A549 treated with Mapracorat at 1 μM for 4 hours (cell line): ENCODE measurements at places on chromosomes 3 and 15. TPM values are rescaled to one million over a fixed set of nuclear protein-coding genes. Genes with fewer than 3 reads are reported as not detected.

Gene FLNB
- 314 to 349 TPM (median 344 TPM) in 5 replicates for total RNA-seq

Gene XCR1
- not detected in 5 replicates for total RNA-seq

Gene FBXW12
- not detected in 5 replicates for total RNA-seq

Gene DNAH12
- total RNA-seq = 0.02 to 0.09 TPM (median 0.03 TPM) in 4 of 5 replicates, not detected in the other

Gene TMEM207
- not detected in 5 replicates for total RNA-seq

Gene SLC51A
- not detected in 5 replicates for total RNA-seq

Gene CPEB1
- 2.6 to 4.0 TPM (median 3.2 TPM) in 5 replicates for total RNA-seq

Gene TMCO5A
- not detected in 5 replicates for total RNA-seq

Gene COL8A1
- not detected in 5 replicates for total RNA-seq

Gene C3orf22
- total RNA-seq = not detected in 5 replicates

Gene SMCO1
- not detected in 5 replicates for total RNA-seq

Gene SLC12A1
- not detected in 5 replicates for total RNA-seq

Gene TEX264
- 59.8 to 76.0 TPM (median 68.2 TPM) in 5 replicates for total RNA-seq

Gene OSTN
- total RNA-seq = not detected in 5 replicates

Gene SCAMP5
- total RNA-seq = 10.3 to 14.6 TPM (median 12.4 TPM) in 5 replicates

Gene PTPN23
- 15.2 to 22.7 TPM (median 22.1 TPM) in 5 replicates for total RNA-seq

Gene KY
- 0.07 to 0.14 TPM (median 0.08 TPM) in 4 of 5 replicates, not detected in the other for total RNA-seq

Gene ZNF197
- total RNA-seq = 1.4 to 2.1 TPM (median 1.6 TPM) in 5 replicates

Gene HYAL3
- total RNA-seq = 7.0 to 10.7 TPM (median 9.1 TPM) in 5 replicates

Gene TMEM108
- not detected in 5 replicates for total RNA-seq

Gene MITF
- 4.7 to 8.7 TPM (median 6.1 TPM) in 5 replicates for total RNA-seq

Gene ISL2
- total RNA-seq = 2.4 to 3.9 TPM (median 3.5 TPM) in 5 replicates

Gene MUC20
- total RNA-seq = 0.38 to 1.3 TPM (median 0.54 TPM) in 5 replicates

Gene SENP8
- 1.7 to 2.0 TPM (median 1.8 TPM) in 5 replicates for total RNA-seq

Gene CNTN3
- not detected in 5 replicates for total RNA-seq

Gene EAF2
- 1.5 to 2.7 TPM (median 2.2 TPM) in 5 replicates for total RNA-seq

Gene GOLGA6L2
- not detected in 5 replicates for total RNA-seq

Gene ROPN1
- not detected in 5 replicates for total RNA-seq

Gene CFAP20DC
- total RNA-seq = 1.6 to 2.5 TPM (median 2.1 TPM) in 5 replicates

Gene KNG1
- total RNA-seq = not detected in 5 replicates

Gene CCNB2
- total RNA-seq = 89.8 to 111 TPM (median 99.0 TPM) in 5 replicates

Gene EPHB1
- 0.03 to 0.25 TPM (median 0.23 TPM) in 5 replicates for total RNA-seq

Gene CHL1
- not detected in 5 replicates for total RNA-seq

Gene MESP2
- total RNA-seq = 0.27 to 0.72 TPM (median 0.46 TPM) in 5 replicates

Gene SLC22A14
- total RNA-seq = 0.06 to 0.07 TPM (median 0.07 TPM) in 3 of 5 replicates, not detected in the others
